Pericardium fibroblast (primary cell): ENCODE measurements at places on chromosomes 5 and 9. TPM values are rescaled to one million over a fixed set of nuclear protein-coding genes. Genes with fewer than 3 reads are reported as not detected.

FAM163B gene
- 3.5 TPM in 1 of 2 replicates, not detected in the other for total RNA-seq

SLC36A2 gene
- not detected in 2 replicates for total RNA-seq

TMEM232 gene
- total RNA-seq, result 0.94 and 1.1 TPM in 2 replicates

TRIM14 gene
- total RNA-seq, result 0.26 and 2.2 TPM in 2 replicates

AFF4 gene
- 32.4 and 41.3 TPM in 2 replicates for total RNA-seq

ZNF454 gene
- total RNA-seq, result 1.5 and 2.0 TPM in 2 replicates

CORO2A gene
- total RNA-seq, result 0.09 and 1.6 TPM in 2 replicates

PHF2 gene
- total RNA-seq, result 13.7 and 13.8 TPM in 2 replicates

ABO gene
- total RNA-seq, result not detected in 2 replicates

FAM169A gene
- total RNA-seq, result not detected in 2 replicates

NUDT2 gene
- total RNA-seq, result 20.9 and 27.3 TPM in 2 replicates

ZNF658 gene
- total RNA-seq, result 2.3 and 2.8 TPM in 2 replicates
